ENCODE measurements at places on chromosomes 13 and 19.
A peak's percentile ranks its signal among the peaks of the same experiment; 100 is the strongest.

GRCh38 chr19:17138937-17139598 lies 63.5 kb downstream of the MYO9B start:
- DNase-seq = no peak

DNA sequence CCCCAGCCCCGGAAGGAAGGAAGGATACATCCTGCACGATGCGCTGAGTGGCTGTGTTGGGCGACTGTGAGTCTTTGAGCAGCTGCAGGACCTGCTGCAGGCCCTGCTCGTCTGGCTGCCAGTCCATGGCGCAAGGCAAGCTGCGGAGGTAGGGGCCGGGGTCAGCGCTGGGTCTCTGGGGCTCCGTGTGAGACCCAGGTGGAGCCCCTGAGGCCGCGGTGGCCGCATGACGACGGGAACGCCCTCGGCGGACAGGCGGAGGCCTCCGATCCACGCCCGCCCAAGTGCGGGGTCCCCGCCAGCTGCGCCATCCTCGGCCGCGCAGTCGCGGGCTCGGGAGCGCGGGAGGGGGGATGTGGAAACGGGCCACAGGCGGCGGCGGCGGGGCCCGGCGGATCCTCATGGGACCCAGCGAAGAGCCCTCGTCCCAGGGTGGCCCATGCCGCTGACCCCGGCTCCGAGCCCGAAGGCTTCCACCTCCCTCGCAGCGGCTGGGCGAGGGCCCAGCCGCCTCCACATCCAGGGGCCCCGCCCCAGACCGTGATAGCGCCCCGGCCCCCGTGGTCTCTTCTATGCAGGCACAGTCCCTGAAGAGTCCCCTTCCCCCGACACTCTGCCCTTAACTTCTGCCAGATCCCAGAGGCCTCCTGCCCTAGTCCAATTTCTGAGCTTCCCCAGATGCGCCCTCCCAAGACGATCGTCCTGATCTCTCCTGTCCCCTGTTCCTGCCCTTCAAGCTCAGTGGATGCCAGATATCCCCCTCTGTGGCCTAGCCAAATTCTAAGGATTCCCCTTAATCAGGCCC lies 2.7 kb downstream of the TNPO2 start:
- DNase-seq = no peak

DNA sequence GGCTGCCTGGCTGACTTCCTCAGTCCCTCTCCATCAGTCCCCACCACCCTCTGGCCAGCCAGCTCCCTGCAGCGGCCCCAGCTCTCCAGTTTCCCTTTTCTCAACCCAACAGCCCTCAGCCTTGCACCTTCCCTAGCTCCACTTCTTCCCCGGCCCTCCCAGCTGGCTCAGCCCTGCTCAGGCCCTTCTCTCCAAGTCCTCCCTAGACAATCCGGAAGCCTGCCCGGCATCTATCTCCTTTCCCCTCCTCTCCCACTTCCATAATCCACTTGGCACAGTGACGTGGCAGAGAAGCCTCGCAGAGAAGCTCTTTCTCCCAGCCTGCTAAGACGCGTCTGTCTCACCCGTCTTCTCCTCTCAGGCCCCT lies 1.1 kb downstream of the UBXN6 start:
- DNase-seq = peak; percentile 22

DNA sequence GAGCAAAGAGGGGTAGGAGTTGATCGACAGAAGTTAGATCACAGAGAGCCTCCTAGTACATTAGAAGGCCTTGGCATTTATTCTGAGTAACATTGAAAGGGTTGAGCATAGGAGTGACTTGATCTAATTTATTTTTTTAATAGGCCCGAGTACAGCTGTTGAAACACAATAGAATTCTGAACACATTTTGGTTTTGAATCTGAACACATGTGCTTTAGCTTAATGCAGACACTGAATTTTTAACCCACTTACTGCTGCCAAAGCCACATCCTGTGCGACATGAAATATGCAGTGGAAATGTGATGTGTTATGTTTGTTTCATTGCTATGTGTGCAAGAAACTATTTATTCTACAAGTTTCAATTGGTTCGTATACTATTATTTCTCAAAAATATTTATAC lies 1505.9 kb downstream of the PCDH9 start:
- no peak for DNase-seq

DNA sequence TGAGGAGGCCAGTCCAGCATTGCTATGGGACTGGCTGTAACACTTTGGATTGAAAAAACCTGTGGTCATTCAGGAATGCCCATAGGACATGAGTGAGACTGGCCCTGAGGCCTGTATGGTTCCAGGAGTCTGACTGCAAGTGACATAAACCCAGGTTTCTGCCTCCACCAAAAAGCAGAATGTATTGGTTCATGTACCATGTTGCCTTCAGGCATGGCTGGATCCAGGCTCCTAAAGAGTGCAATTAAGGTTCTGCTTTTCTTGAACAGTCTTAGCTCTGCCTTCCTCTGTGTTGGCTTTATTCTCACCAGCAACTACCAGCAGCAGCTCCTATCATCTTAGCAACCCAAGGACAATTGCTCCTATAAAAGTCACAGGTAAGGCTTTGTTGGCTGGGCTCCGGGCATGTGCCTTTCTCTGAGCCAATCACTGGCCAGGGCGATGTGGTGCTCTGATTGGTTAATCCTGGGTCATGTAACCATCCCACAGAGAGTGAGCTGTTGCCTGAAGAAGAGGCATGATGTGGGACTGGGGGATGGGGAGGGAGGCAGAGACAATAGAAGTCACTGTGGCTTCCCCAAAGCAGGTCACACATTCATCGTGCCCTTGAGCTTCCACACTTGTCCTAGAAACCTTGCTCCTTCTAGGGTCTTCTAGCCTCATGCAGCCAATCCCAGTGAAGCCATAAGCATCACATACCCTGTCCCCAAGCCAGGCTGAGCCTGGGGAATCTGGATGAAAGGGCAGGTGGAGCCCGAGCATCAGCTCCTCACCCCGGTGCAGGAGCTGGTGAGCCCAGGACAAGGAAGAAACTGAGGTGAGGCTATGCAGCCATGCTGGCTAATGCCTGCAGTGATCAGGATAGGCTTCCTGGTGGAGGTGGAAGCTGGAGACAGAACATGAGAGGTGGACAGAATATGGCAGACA lies 123.9 kb downstream of the URI1 start:
- DNase-seq = no peak

GRCh38 chr19:40923934-40924391 lies 41.9 kb upstream of the CYP2A7 start:
- DNase-seq = no peak

- peak; percentile 86 for DNase-seq
These were observed 15.0 kb upstream of the NANOS3 start for GRCh38 chr19:13861714-13862531.

DNA sequence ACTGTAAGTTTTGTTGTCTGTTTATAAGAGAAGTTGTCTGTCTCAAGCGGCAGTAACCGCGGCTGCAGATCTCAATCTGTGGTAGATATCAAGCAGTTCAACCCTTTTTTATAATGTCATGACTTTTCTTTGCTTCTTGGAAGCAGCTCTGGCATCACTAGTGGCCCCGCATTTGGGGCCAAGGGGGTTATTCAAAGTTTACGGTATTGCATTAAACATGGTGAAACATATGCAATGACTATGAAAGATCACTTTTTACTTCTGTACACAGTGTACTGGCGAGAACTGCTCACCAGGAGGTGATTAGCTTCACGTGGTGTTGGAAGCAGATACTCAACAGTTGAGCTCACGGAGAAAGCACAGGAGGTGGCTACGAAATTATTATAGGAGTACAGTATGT lies 4.6 kb upstream of the FFAR3 start:
- DNase-seq = no peak

GRCh38 chr19:19482809-19483596 lies 32.3 kb downstream of the TSSK6 start:
- no peak for DNase-seq

DNA sequence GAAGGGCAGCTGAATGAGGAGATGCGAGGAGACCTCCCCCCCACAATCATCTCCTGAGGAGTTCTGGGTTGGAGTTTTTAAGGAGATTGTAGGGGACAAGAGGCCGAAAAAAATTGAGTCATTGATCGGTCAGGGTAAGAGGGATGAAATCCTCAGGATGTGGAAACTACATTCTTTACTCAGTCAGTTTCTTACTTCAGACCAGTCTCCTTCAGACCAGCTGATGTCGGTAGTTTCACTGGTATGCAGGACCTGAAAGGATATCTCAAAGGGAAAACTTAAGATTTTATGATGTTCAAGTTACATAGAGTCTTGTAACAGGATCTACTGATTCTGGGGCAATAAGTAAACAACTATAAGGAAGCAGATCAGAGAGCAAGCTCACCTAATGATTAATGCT lies 51.7 kb upstream of the RFXAP start:
- DNase-seq = no peak

DNA sequence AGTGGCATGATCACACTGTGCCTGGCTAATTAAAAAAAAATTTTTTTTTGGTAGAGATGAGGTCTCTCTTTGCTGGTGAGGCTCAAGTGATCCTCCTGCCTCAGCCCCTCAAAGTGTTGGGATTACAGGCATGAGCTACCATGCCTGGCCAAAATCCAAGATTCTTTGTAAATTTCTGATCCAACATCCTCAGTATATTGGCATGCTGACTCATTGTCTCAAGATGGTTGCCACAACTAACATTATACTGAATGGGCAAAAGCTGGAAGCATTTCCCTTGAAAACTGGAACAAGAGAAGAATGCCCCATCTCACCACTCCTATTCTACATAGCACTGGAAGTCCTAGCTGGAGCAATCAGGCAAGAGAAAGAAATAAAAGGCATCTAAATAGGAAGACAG lies 100.0 kb downstream of the KLF5 start:
- no peak for DNase-seq

DNA sequence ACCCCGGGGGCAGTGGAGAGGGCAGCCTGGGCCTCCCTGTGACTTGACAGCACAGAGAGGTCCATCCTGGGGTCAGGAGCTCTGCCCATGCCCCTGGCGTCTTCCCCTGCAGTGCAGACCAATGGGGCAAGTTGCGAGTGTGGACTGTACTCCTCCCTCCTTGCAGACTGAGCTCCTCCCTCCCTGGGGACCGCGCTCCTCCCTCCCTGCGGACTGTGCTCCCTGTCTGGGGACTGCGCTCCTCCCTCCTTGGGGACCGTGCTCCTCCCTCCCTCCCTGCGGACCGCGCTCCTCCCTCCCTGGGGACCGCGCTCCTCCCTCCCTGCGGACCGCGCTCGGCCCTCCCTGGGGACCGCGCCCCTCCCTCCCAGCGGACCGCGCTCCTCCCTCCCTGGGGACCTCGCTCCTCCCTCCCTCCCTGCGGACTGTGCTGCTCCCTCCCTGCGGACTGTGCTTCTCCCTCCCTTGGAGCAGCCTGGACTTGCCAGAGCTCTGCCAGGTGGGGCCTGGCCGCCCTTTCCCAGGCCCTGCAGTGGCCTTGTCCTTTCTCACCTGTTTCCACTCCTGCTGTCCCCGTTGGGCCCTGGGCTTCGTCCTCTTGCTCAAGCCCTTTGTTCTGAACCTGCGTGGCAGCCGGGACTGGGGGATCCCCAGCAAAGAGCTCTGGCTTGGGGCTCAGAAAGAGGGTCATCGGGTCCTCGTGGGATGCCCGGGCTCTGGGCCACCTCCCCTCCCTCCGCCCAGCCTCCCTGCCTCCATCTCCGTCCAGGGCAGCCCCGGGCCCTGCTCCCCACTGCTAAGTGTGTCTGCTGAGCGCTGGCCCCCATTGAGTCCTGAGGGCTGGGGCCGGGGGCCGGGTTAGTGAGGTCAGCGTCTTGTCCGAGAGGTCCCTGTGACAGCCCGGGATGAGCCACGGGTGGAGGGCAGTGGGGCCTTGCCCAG lies 6.8 kb downstream of the GAMT start:
- DNase-seq = no peak

- DNase-seq = no peak
These were observed 7.1 kb upstream of the WTIP start for GRCh38 chr19:34474233-34474989.

DNA sequence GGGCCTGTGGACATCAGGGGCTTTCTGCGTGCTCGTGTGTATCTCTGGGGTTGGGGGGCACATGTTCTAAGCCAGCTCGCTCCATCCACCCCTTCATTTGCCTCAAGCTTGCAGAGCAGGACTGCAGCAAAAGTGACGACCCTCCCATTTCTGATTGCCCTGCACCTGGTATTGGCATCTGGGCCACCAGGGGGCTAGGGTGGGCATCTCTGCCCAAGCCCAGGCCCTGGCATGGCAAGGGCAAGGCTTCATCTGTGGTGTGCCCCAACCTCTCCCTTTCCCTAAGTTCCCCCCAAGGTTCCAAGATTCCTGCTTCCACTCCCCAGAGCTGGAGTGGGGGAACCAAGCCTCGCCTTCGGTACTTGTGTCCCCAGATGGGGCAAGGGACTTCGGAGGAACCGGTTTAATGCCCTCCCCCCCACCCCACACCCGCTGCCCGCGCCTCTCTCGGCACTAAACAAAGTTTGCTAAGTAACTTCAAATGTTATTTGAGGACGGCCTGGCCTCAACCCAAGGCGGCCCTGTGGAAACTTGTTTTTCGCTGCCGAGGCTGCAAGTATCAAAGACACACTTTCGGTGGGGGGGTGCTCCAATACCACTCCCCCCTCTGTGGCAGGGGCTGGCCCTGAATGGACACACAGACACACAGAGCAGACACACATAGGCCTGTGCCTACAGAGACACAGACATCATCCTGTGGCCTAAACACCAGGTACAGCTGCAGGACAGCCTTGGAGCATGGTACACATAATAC lies 12.2 kb downstream of the NFIX start:
- no peak for DNase-seq

- no peak for DNase-seq
These were observed 16.4 kb downstream of the CARM1 start for GRCh38 chr19:10887616-10888367.

Data from anterior cingulate cortex (tissue), 58 donors.